GM12892 (cell line): ENCODE measurements at places on chromosomes 1 and 21.

GRCh38 chr1:213744780-213745179 is 243.0 kb upstream of the PROX1 start:
- no peak for DNase-seq

GRCh38 chr1:231203259-231204057 is 37.6 kb upstream of the GNPAT start:
- DNase-seq: no peak

DNA sequence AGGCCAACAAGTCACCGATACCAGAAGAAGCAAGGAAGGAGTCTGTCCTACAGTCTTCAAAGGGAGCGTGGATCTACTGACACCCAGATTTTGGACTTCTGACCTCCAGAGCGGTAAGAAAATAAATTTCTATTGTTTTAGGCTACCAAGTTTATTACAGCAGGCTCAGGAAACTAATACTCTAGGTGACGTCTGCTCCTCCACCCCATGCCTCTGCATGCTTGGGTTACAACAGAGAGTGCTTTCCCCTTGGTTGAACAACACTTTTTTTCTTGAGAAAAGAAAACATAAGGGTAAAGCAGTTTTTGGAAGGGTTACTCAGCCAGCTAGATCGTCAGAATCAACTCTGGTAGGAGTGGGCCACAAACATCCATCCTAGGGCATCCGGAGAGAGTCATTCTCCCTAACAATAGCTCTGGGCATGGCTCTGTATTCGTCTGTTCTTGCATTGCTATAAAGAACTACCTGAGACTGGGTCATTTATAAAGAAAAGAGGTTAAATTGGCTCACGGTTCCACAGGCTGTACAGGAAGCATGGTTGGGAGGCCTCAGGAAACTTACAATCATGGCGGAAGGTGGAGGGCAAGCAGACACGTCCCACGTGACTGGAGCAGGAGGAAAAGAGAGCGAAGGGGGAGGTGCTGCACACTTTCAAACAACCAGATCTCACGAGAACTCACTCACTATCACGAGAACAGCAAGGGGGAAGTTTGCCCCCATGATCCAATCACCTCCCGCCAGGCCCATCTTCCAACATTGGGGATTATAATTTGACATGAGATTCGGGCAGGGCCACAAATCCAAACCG is 22.2 kb upstream of the DNAJC11 start:
- no peak for DNase-seq

DNA sequence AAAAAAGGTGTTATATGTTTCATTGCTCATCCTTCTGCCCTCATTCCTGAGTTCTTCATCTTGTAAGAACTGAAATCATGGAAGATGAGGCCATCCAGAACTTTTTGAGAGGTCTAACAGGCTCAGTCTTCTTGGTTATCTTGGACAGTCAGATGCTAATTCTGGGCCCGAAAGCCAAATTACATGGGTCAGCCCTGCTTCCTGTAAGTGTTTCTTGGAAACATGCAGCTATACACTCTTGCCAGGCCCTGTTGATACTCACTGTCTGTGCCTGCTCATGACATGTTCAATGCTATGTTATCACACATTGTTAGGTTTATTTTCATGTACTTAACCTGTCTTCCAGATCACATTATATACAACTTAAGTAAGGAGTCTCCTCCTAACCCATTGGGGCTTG is 542.5 kb downstream of the NUF2 start:
- DNase-seq: no peak

DNA sequence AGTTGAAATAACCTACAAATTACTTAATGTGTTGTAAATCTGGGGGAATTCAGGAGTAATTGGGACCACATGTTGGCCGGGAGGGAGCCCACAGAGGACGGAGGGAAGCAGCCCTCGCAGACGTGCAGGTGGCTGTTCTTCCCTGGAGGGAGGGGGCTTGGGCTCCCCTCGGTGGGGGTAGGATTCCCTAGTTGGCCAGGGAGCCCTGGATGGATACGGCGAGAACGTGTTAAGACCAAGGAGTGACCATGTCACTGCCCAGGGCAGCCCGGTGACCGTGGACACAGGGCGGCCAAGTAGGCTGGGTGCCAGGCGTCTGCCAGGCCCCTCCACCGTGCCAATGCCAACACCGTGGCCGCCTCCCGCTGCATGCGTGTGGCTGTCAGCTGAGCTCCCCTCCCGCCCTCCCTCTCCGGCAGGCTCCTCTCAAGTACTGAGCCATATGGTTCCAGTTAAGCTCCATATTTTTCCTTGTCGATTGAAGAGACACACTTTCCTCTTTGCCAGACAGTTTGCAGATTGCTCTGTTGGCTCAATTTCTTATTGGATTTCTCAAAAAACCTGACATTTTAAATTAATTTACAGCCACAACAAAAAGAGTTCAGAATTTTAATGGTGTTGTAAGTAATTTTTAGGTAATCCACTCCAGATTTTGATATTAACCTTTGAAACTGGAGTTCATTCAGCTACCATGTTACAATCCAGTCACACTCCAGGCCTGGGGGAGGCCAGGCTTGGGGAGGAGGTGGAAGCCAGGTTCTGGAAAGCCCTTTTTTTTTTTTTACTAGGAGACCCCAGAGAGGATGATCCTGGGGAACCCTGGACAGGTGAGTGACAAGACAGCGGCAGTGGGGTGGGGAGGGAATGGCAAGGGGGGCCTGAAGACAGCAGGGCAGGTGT is 71.2 kb downstream of the CASZ1 start:
- no peak for DNase-seq

- DNase-seq: no peak
These were observed 59.8 kb upstream of the CASZ1 start for GRCh38 chr1:10856176-10856683.

DNA sequence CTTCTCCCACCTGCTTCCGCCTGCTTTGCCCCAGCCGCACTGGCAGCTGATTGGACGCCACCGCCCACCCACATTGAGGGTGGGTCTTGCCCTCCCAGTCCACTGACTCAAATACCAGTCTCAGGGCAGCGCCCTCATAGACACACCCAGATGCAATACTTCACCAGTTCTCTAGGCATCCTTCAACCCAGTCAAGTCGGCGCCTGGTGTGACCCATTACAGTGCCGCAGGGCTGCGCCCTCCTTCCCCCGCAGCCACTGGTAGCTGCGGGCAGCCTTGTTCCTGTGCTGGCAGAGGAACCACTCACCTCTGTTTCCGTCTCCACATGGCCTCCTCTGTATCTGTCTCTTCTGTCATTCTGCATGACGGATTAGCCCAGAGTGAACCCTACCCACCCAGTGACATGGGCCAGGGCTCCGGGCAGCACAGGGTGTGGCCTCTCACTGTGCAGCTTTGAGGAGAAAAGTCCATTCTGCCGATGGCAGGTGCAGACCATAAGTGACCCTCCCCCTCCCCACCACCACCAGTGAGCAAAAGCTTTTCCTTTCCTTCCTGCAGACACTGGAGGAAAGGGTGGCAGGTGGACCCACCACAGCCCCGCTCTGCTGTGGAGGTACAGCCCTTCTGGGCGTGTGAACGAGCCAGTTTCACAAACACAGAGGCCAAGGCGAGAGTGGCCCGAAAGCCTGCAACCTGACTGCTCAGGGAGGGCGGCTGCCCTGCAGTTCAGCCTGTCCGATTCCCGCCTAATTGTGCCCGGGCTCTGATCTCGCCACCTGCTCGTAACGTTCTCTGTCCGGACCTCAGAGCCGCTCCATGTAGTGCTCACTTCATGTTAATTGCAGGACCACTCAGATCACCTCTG is 57.1 kb downstream of the FAAP20 start:
- DNase-seq: no peak

DNA sequence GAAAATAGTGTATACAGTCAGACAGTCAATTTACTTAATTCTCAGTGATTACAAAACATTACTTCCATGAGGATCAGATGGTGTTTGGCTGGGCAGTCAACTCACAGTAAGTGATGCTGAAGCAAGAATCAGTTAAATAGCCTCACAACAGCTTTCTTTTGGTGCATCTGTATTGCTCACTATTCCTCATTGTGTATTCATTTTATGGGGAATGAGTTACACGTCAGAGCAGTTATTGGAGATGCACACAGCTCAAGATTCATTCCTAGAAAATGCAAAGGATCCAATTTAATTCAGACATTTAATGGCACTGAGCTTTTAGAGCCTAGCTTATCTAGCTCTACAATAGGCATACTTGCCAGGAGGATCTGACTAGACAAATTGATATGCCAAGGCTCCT is 150.6 kb downstream of the HS2ST1 start:
- no peak for DNase-seq

DNA sequence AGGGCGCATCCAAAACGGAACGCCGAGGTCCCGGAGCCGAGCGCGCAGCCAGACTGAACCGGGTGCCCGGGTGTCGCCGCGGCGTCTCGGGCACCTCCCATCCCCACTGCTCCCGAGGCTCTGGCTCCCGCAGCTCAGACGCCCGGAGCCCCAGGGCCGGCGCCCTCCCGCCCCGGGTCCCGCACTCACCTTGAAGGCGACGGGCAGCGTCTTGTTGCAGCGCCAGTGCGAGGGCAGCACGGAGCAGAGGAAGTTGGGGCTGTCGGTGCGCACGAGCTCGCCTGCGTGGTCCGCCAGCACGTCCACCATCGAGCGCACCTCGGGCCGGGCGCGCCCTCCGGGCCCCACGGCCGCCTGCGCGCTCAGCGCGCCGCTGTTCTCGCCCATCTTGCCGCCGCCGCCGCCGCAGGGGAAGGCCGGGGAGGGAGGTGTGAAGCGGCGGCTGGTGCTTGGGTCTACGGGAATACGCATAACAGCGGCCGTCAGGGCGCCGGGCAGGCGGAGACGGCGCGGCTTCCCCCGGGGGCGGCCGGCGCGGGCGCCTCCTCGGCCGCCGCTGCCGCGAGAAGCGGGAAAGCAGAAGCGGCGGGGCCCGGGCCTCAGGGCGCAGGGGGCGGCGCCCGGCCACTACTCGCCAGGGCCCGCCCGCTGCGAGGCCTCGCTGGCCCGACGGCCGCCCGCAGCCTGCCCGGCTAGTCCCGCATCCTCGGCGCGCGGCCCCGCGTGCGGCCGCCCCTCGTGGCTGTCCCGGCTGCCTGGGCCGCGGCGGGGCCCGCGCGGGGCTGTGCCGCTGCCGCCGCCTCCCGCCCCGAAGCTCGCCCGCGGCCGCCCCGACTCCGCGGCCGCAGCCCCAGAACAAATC is 447 bp downstream of the RUNX3 start:
- DNase-seq: no peak

DNA sequence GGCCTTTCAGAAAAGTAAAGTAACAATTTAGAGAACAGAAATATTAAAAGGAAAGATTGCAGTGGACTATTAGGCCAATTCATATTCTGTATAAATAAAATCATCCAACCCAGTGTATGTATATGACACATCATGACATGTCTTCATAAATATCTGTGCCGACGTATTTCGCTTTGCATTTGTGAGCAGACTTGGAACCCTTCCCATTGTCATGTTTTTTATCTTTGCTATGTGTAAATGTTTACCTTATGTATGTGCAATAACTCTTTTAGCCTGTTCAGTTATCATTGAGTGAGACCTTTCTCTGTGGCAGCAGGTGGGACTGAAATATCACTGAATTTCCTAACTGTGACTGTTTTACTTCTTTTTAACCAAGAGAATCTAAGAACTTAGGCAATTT is 58.0 kb upstream of the FAM3B start:
- no peak for DNase-seq

DNA sequence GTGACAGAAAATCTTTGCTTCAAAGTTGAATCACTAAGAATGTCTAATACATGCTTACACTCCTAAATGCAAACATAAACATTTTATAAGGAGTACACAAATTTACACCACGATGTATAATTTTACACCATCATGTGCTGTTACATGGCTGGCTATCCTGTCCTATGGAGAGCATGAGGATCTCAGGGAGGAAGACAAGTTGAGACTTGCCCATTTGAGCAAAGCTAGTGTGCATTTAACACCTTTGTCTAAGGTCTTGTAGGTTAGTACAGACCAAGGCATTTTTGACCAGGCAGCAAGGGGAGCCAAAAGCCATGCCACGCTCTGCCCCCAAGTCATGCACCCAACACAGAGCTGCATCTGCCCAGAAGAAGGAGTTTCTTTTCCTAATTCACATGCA is 14.5 kb upstream of the COG2 start:
- DNase-seq: no peak

GRCh38 chr1:204988196-204988595 is 54.8 kb upstream of the CNTN2 start:
- DNase-seq: no peak

DNA sequence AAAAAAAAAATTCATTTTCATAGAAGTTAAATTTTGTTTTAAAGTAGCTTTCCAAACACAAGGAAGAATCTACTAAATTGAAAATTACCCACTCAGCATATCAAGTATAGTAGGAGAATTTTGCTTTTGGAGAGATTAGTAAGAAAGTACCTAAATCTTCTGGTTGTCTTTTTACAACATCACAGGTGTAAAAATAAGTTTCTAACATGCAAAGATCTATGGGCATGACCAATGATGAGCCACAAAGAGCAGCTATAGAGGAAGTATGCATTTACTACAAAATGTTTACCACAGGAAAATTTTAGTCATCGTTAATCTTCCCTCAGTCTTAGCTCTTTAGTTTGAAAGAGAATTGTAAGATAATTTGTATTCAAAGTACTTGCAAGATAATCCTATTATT is 28.1 kb downstream of the ANGPTL3 start:
- DNase-seq: no peak

DNA sequence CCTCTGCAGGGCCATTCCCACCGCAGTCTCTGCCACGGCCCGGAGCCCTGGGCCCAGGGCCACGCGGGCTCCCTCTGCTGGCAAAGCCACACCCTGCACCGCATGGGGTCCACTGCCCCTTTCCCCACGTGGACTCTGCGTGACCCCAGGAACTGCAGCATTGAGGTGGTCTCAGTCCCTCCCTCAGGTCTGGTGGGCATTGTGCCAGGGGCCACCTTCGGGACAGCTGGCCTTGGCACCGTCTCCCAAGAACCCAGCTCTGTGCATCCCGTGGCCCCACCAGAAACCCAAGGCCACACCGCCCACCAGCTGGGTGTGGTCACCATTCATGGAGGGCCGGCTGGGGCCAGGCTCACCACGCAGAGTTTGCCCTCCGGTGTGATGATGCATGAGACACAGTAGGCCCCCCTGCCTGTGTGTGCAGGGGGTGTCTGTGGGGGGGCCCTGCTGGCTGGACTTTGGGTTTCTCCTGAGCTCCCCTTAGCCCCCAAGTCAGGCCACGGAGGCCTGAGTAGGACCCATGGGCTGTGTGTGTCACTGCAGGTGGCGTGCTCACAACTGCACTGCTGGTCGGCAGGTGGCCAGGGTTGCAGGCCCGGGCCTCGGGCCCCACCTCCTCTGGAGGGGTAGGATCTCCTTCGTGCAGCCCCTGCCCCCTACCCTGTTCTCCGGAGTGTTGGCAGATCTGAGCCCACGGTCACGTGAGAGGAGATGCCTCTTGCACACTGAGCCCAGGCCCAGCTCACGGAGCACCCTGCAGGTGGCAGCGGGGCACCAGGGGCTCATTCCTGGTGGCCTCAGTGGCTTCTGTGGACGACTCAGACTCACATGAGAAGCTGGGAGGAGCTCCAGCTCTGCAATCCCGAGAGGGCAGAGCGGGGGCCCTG is 5.8 kb downstream of the VWA1 start:
- DNase-seq: peak; percentile 94

GRCh38 chr1:48687282-48688045 is 89.2 kb downstream of the BEND5 start:
- no peak for DNase-seq
